A673 (cell line): ENCODE measurements at places on chromosomes 13 and 19. TPM values are rescaled to one million over a fixed set of nuclear protein-coding genes. Genes with fewer than 3 reads are reported as not detected.

Gene PTPRH
- total RNA-seq: 0.17 and 0.55 TPM in 2 replicates

Gene IFNL1
- total RNA-seq: not detected in 2 replicates

DNA sequence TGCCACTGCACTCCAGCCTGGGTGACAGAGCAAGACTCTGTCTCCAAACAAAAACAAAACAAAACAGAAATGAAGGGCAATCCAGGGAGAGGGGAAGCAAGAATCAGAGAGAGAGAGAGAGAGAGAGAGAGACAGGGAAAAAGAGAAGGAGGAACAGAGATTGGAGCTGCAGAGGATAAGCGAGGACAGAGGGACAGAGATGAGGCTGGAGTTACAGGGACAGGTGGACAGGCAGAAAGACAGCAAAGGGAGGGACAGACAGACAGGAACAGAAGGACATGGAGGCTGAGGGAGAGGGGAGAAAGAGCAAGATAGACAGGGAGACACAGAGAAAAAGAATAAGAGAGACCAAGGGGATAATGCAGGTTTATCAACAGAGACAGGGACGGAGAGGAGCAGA is 1.3 kb upstream of the CRX start:
- no peaks in the 10 kb centered on the region for H3K27me3 ChIP-seq
- H3K4me3 ChIP-seq: no peak overlapping the region
- no peak overlapping the region for H3K27ac ChIP-seq
- no peaks in the 10 kb centered on the region for H3K36me3 ChIP-seq

GRCh38 chr19:49896863-49897621 is at the start of gene IL4I1:
IL4I1 (minus strand) TSS chr19:49896887; CDS start chr19:49896160, 727 bp downstream.
- no peaks in the 10 kb centered on the region for H3K4me1 ChIP-seq
- no peak within 1 kb of the TSS for H3K4me3 ChIP-seq
- H3K27me3 ChIP-seq: no peaks in the 10 kb centered on the region
- no peaks in the 10 kb centered on the region for H3K36me3 ChIP-seq
- H3K27ac ChIP-seq: no peak within 1 kb of the TSS
- no peak for DNase-seq

- DNase-seq: peak; percentile 51
- H3K27me3 ChIP-seq: no peaks in the 10 kb centered on the region
- no peaks in the 10 kb centered on the region for H3K4me1 ChIP-seq
- H3K36me3 ChIP-seq: no peaks in the 10 kb centered on the region
- no peak overlapping the region for H3K27ac ChIP-seq
These were observed 18.0 kb downstream of the APBA3 start for GRCh38 chr19:3743486-3743885.

- DNase-seq: no peak
- no peaks in the 10 kb centered on the region for H3K36me3 ChIP-seq
- H3K4me3 ChIP-seq: no peak overlapping the region
- H3K27me3 ChIP-seq: no peaks in the 10 kb centered on the region
- H3K4me1 ChIP-seq: no peaks in the 10 kb centered on the region
- no peak overlapping the region for H3K27ac ChIP-seq
These were observed 444.0 kb upstream of the SGCG start for GRCh38 chr13:22736768-22737092.

GRCh38 chr19:12834566-12834943 is at the start of gene RTBDN:
RTBDN (minus strand) TSS chr19:12834579; CDS start chr19:12829979, 4,600 bp downstream.
- H3K27ac ChIP-seq: peak within 1 kb of the TSS; percentile 50
- peak; percentile 62 for DNase-seq
- H3K4me3 ChIP-seq: peak within 1 kb of the TSS; percentile 71

GRCh38 chr13:110628952-110629701 is 13.8 kb downstream of the NAXD start:
- H3K4me1 ChIP-seq: peaks cover 10% of the 10 kb centered on the region
- H3K27me3 ChIP-seq: no peaks in the 10 kb centered on the region

DNA sequence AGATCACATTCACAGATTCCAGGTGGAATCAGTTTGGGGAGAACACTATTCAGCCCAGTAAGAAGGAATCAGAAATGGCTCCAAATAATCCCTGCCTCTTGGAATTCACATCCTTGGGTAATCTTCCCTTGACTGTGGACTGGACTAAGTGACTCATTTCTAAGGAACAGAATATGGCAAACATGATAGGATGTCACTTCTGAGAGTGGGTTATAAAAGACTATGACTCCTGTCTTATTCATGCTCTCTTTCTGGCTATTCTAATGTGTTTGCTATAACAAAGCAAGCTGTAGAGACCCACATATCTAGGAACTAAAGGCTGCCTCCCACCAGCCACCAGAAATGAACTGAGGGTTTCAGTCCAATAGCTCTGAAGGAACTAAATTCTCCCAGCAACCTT is 37.8 kb downstream of the MBD3L2B start:
- no peaks in the 10 kb centered on the region for H3K36me3 ChIP-seq
- no peak for DNase-seq
- no peak overlapping the region for H3K4me3 ChIP-seq
- H3K4me1 ChIP-seq: no peaks in the 10 kb centered on the region
- no peaks in the 10 kb centered on the region for H3K27me3 ChIP-seq

DNA sequence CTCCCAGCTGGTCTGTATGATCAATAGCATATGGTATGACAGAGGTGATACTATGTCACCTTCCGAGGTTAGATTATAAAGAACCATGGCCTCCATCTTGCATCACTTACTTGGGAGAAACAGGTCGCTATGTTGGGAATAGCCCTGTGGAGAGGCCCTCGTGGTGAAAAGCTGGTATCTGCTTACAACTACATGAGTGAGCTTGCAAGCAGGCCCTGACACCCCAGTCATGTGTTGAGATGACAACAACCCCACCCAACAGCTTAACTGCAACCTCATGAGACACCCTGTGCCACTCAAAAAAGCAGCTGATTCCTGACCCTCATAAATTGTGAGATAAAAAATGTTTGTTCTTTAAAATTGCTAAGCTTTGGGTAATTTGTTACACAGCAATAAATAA is 18.8 kb downstream of the MTRF1 start:
- H3K4me1 ChIP-seq: no peaks in the 10 kb centered on the region
- no peak for DNase-seq
- no peaks in the 10 kb centered on the region for H3K36me3 ChIP-seq
- H3K27ac ChIP-seq: no peak overlapping the region

DNA sequence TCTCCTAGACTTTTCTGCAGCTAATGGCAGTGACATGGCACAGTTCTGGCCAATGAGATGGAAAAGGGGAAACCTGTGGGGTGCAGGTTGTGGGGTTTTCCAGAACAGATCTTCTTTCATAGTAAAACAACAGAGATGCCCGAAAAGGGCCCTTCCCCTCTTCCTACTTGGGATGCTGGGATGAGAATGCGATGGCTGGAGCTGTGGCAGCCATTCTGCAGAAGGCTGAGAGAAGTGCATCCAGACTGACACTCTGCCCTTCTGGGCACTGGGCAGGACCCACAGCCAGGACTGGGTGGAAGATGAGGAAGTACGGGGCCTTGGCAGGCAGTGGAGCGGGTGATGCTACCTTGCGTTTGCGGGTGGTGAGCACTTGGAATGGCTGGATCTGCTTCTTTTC is 16.9 kb upstream of the PLA2G4C start:
- no peak overlapping the region for H3K4me3 ChIP-seq
- no peak for DNase-seq
- no peaks in the 10 kb centered on the region for H3K27me3 ChIP-seq

DNA sequence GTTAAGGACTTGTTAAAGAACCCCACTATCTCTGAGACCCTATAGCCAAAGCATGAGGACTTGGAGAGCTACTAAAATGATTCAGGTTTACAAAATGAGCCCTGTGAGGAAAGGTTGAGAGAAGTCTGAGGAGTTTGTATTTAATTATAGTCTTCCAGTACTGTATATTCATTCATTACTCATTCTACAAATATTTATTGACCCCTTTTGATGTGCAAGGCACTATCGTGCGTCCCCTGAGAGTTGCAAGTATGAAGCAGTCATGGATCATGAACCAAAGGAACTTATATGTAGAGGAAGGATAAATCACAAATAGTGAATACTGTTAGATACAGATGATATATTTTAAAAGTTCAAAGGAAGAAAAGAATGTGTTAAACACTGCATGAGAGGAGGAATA is 84.4 kb downstream of the DNAJC15 start:
- DNase-seq: no peak
- no peaks in the 10 kb centered on the region for H3K27me3 ChIP-seq
- no peak overlapping the region for H3K4me3 ChIP-seq
- H3K4me1 ChIP-seq: peaks cover 5% of the 10 kb centered on the region
